ENCODE measurements at places on chromosomes 16 and 17. TPM values are rescaled to one million over a fixed set of nuclear protein-coding genes. Genes with fewer than 3 reads are reported as not detected.

PIGL gene
- 9.4 TPM for total RNA-seq

CA7 gene
- not detected for total RNA-seq

TBC1D3B gene
- total RNA-seq, result 0.74 TPM

- DNase-seq, result no peak
Measured at GRCh38 chr16:61270726-61271125, 765.5 kb downstream of the CDH8 start.

DNA sequence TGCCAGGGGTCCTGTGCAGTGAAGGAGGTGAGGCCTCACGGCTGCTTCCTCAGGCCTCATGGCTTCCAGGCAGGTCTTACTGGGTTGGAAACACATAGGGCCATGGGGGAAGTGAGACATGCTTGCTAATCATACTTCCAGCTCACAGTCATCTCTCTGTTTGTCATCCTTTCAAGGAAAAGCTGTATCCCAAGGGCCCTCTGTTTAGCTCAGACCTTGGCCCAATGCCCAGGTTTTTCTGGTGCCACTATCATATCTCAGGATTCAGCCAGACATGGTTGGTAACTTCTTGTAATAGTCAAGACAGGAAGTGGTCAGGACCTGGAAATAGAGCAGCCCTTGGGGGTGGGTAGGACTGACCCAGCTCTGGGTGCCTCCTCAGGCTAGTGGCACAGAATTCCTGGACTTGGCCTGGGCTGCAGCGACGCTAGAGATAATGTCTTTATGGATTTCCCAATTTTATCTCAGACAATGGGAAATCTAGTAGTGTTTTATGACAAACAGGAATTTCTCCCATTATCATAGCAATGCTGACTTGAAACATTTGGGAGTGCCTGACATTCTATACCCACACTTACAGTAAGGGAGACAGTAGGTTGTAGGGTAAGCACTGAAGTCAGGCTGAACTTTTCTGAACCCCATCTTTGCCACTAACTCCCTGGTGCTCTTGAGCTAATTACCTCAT lies 13.5 kb upstream of the ITGB3 start:
- DNase-seq, result peak; percentile 97

- DNase-seq, result no peak
Measured at GRCh38 chr16:85449885-85450245, 163.3 kb upstream of the GSE1 start.

DNA sequence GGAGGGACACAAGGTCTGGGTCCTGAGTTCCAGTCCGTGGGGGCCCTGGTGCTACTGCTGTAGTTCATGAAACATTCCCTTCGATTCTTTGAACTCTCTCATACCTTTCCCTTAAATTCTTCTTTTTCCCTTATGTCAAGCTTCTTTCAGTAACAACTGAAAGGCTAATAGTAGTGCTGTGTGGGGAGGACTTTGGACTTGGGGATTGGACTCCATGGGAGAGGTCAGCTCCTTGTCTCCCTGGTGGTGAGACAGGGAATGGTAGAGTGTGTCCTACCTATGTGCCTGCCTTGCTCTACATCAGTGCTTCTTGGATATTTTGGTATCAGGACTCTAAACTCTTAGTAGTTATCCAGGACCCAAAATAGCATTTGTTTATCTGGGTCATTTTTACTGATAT lies 628.1 kb downstream of the WWOX start:
- DNase-seq, result no peak

- no peak for DNase-seq
Measured at GRCh38 chr17:77692571-77693161, 265.8 kb upstream of the TNRC6C start.
